ENCODE measurements at places on chromosomes 12 and 14.

- DNase-seq = no peak
Observed at GRCh38 chr14:104392396-104393198, 187.0 kb upstream of the C14orf180 start.

- no peak for DNase-seq
Observed at GRCh38 chr12:53118751-53119300, 15.5 kb downstream of the SOAT2 start.

GRCh38 chr14:22882064-22882463 lies 958 bp upstream of the REM2 start:
- DNase-seq = no peak

GRCh38 chr12:12999959-13000615 lies at the start of gene HEBP1:
HEBP1 (minus strand) TSS chr12:13000265; CDS start chr12:13000114, 151 bp downstream.
- DNase-seq = peak; percentile 99

- peak; percentile 16 for DNase-seq
Observed at GRCh38 chr12:33476058-33476457, 36.4 kb upstream of the SYT10 start.

DNA sequence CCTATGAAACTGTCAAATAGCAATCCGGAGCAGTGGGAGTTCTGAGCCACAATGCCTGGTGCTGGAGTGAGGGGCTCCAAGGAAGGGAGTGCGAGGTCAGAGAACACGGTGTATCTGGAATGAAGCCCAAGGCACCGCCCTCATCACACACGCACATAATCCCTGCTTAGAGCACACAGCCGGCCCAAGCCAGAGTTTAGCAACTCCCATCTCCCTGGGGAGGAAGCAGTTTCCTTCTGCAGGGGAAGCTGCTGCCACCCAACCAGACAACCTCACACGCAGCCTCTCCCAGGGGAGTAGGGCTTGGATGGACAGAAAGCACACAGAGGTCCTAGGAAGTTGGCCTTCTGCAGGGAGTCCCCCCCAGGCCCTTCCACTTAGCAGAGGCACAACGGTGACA lies 31.3 kb downstream of the ACTN1 start:
- DNase-seq = no peak

DNA sequence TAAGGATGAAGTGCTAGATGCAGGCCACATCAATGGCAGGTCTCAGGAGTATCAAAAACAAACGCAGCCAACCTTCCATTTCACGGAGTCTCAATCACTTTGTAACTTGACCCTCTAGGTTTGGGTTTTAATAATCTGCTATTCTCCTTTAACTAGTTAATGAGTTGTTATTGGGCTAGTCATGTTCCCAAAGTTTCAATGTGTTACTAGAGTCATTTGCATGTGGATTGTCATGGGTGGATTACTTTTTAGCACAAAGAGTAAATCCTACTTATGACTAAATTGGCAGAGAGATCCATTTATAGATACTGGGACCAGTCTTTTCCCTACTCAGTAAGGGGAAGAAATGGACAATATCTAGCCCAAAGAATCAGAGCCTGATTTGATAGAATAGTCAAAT lies 151.0 kb downstream of the BCAT1 start:
- DNase-seq = no peak

DNA sequence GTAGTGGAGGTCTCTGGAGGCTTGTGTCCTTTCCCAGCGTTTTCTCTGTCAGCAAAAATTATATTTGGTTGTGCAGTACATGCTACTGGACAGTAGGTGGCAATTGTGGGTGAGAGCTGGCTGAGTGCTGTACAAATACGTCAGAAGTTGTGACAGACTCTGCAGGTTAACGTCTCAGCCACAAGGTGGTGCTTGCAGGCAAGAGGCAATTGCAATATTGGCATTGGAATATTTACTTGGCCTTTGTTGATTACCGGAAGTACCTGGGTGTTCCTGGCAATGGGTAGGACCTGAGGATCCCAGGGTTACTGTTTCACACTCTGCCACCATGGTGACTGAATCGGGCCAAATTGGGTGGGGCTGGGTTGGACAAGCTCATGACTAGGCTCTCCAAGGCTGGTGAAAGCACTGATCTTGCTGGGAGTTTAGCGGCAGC lies 333.9 kb upstream of the LMO3 start:
- peak; percentile 61 for DNase-seq

DNA sequence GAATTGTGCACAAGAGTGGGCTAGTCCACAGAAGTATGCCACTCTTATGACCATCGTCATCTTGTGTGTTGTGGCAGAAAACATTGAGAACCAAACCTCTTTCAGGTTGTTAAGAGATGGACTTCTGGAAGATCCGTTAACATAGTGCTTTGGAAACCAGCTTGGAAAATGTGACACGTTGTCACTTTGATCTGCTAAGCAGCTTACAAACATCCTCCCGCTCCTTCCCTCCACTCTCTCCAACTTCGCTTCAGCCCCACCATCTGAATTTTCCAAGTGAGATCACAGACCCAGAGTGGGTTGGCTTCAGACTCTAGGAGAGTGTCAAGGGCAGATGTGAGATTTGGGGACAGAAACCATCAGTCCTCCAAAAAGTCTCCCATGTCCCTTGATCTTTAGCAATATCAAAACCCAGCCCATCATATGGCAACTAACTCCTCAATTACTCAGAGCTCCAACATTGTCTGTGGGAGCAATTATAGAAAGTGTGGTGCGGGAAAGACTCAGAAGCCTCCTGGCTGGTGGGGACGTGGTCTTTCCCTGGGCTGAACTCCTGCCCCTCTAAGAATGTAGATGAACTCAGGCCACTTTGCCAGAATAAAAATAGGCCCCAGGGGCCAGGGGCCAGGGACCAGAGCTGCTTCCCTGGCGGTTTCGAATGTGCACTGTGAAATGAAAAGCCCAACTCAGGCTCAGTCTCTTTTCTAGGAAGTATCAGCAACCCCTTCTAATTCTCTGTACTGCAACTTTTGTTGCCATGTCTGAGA lies 129.5 kb downstream of the SLC38A6 start:
- DNase-seq = no peak

DNA sequence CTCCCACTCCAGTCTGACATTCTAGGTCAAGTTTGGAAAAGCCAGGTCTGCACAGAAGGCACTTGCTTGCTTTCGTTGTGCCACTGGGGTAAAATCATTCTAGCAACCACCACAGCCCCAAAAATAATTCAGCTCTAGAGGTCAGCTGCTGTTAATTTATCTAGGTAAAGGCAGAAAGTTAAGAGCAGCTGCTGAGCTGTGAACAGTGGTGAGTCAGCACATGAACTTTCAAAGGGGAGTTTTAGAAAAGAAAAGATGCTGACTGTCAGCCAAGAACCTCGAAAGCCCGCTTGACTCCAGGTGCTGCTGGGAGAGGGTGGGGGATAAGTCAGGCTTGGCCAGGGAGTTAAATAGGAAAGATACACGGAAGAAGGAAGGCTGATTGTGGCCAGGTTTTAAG lies 12.7 kb downstream of the CCDC197 start:
- peak; percentile 74 for DNase-seq

DNA sequence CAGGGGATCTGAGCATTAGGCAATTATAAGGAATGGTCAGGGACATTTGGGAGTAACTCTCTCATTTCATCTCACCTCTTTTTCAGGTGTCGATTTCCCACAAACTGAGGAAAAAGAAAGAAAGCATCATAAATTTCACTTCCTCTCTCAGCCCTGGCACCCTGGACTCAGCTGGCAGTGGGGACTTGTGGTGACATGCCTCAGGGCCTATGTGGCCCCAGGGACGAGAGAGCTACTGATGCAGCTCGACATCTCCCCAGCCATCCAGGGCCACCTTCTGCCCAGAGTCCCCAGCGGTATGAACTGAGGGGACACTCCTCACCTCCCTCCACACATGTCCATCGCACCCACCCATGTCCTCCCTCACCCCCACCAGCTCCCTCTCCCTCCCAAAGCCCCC lies 11.7 kb downstream of the TNFRSF1A start:
- DNase-seq = no peak

- DNase-seq = no peak
Observed at GRCh38 chr12:42725809-42726208, 136.3 kb upstream of the PRICKLE1 start.

- no peak for DNase-seq
Observed at GRCh38 chr12:124622764-124623163, 55.4 kb upstream of the NCOR2 start.

DNA sequence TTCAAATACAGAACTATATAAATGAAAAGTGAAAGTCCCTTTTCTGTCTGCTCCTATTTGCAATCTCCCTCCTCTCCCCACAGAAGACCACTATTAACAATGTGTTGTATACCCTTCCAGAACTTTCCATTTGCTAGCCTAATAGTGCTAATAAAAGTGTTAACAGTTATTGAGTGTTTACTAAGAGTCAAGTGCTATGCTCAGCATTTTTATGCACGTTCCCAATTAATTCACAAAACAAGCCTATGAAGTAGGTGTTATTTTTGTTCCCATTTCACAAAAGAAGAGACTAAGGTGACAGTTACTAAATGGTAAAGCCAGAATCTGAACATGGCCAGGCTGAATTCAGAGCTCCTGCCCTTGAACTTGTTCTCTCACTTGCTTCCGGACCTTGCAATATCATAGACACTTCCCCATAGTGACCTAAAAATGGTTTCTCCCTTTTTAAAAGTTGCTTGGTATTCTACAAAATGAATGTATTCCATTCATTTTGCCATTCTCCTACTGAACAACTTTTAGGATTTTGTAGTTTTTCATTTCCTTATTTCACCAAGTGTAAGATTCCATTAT lies 1.6 kb upstream of the PRKAB1 start:
- DNase-seq = no peak

GRCh38 chr12:29008786-29009185 lies 140.3 kb upstream of the FAR2 start:
- DNase-seq = no peak

GRCh38 chr12:23523339-23523738 lies 426.1 kb downstream of the SOX5 start:
- no peak for DNase-seq

DNA sequence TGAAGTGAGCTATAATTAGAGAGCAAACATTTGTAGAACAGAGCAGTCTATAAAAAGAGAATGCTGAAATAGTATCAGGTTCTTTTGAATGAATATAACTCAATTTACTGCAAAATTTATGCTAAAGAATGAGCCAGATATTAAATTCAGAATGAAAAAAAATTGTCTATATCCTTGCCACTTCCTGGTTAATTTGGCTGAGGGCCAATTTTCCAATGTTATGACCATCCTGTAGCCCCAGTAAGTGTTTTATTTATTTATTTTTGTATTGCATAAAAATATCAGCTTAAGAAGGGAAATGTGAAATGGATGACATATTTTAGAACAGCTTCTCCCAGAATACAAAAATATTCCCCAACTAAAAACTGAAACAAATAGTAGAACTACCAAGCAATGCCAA lies 263.4 kb downstream of the SOX5 start:
- no peak for DNase-seq

DNA sequence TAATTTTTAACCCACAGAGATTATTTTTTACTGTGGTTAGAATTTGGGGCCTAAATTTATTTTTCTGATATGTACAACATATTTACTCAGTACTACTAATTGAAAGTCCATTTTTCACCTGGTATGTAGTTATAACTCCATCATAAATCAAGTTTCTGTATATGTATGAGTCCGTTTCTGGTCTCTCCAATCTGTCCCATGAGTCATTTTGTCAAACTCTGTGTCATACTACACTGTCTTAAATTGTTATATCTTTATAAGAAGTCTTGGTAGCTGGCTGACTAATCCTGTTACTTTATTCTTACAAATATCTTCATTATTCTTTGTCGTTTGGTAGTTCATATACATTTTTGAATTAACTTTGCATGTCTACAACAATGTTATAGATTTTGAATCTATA lies 344.0 kb downstream of the PDZRN4 start:
- DNase-seq = no peak

GRCh38 chr12:78802593-78802992 lies 62.0 kb upstream of the SYT1 start:
- peak; percentile 70 for DNase-seq

DNA sequence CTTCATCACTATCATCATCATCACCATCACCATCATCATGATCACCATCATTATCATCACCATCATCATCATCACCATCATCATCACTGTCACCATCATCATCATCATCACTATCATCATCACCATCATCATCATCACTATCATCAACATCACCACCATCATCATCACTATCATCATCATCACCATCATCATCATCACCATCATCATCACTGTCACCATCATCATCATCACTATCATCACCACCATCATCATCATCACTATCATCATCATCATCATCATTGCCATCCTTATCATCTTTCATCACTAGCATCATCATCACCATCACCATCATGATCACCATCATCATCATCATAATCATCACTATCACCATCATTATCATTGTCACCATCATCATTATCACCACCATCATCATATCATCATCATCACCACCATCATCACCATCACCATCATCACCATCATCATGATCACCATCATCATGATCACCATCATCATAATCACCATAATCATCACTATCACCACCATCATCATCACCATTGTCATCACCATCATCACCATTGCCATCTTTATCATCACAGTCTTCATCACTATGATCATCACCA lies 38.1 kb downstream of the SVOP start:
- no peak for DNase-seq

DNA sequence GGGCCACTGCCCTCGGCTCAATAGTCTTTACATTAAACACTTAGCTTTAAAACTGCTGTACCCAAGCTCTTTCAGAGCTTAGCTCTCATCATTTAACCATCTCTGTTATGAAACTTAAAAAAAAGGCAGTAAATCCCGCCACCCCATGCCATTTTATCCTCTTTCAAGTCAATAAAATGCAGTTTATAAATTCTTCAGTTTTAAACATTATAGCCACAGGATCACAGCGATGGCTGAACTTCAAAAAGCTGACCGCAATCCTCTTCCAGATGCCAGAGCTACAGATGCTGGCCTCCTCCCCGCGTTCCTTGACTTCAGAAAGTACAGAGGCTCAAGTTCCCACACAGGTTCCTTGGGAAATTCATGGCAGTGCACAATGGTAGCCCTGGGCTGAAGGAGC lies 4.2 kb downstream of the OR10G3 start:
- DNase-seq = no peak

GRCh38 chr14:65106316-65106715 lies 4.0 kb upstream of the MAX start:
- DNase-seq = no peak

DNA sequence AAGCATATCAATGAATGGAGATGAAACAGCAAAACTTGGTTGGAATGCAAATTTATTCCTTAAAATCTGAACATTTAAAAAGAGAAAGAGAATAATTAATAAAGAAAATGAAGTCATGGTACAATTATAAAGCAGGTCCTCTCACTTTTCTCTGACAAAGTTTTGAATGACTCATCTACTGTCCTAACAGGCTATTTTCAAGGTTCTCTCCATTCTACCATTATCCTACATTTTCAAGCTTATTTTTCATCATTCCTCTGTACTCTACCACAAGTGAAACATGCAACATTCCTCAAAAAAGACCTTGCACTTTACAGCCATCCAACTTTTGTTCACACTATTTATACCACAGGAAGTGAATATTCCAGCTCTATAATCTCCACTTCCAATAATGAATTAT lies 36.9 kb upstream of the AP4S1 start:
- no peak for DNase-seq

Measured in urothelium cell line (cell line).